ENCODE measurements at places on chromosomes 12 and 14.

DNA sequence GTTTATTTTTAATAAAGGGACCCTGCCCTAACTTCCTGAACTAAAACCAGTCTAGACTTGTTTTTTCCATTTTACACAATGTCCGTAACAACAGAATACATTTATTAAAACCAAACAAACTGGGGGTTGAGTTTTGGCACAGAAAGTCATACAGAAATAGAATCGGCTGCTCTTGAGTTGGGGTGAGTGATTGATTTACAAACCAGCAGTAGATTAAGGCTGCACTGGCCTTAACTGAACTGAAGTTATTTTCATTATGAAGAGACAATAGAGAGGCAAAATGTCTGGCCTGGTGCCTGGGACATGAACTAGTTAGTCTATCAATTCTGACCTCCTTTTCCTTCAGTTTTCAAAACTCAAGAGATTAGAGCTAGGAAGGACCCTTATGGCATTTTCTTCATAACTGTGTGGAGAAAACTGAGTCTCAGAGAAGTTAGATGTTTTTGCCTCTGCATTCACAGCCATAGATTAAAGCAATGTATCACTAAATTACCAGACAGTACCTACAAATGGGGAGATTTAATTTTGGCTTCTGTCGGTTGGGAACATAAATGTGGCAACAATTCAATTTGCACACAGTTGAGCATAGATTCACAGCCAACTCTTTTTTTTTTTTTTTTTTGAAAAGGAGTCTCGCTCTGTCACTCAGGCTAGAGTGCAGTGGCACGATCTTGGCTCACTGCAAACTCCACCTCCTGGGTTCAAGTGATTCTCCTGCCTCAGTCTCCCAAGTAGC lies 19.8 kb upstream of the MGP start:
- peak; percentile 46 for DNase-seq

DNA sequence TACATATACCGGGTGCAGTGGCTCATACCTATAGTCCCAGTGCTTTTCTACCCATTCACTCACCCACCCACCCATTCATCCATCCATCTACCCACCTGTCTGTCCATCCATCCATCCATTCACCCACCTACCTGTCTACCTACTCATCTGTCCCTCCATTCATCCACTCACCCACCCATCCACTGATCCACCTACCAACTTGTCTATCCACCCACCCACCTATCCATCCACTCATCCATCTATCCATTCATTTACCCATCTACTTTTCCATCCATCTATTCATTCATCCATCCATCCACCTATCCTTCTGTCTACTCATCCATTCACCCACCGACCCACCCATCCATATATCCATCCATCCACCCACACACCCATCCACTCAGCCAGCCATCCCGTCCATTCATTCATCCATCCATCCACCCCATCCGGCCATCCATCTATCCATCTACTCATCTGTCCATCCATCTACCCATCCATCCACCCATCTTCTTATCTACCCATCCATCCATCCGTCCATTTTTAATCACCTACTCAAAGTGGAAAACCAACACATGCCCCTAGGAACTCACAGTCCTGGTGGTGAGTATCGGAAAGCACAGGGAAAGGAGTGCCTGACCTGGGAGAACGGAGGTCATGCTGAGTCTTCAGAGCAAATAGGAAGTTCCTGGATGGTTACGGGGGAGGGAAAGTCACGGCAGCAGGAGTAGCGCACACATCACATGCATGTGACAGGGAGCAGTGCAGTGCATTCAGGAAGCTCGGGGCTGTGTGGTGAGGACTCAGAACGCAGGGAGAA lies 20.0 kb downstream of the DDX51 start:
- DNase-seq: no peak

GRCh38 chr12:62264706-62265105 lies 4.5 kb downstream of the USP15 start:
- no peak for DNase-seq

- no peak for DNase-seq
Observed at GRCh38 chr14:88039197-88039596, 34.3 kb downstream of the GPR65 start.

DNA sequence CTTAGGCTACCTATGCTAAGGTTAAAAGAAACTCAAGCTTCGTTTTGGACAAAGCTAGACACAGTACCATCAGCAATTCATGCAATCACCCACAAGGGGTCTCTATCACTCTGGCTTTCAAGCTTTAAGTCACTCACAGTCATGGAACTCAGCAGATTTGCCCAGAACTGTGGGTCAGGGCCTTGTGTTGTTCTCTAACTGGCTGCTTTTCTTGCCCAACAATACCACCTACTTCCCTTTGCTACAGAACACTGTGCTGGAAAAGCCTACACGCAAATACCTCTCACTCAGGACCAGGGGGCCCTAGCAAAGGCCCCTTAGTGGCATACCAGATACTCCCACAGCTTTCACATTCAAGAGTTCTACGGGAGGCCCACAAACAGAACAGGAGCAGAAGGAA lies 9.1 kb downstream of the NEMP1 start:
- peak; percentile 68 for DNase-seq

GRCh38 chr14:49058511-49058910 lies 527.7 kb downstream of the RPS29 start:
- DNase-seq: no peak

DNA sequence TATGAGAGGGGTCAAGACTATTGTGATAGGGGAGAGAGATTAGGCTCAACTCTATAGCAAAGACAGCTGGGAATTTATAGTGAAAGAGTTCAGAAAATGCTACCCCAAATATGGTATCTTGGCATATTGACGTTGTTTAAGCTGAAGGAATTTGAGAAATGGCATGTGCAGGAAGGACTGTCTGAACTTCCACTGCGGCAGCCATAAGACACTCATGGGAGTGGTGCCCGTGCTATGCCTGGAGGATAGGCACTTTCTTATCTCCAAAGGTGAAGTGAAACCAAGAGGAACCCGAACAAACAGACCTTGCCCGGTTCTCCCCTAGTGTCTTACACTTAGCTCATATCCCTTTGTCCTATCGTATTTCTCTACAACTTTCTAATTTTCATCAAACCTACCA lies 390.3 kb downstream of the TMTC2 start:
- DNase-seq: no peak

DNA sequence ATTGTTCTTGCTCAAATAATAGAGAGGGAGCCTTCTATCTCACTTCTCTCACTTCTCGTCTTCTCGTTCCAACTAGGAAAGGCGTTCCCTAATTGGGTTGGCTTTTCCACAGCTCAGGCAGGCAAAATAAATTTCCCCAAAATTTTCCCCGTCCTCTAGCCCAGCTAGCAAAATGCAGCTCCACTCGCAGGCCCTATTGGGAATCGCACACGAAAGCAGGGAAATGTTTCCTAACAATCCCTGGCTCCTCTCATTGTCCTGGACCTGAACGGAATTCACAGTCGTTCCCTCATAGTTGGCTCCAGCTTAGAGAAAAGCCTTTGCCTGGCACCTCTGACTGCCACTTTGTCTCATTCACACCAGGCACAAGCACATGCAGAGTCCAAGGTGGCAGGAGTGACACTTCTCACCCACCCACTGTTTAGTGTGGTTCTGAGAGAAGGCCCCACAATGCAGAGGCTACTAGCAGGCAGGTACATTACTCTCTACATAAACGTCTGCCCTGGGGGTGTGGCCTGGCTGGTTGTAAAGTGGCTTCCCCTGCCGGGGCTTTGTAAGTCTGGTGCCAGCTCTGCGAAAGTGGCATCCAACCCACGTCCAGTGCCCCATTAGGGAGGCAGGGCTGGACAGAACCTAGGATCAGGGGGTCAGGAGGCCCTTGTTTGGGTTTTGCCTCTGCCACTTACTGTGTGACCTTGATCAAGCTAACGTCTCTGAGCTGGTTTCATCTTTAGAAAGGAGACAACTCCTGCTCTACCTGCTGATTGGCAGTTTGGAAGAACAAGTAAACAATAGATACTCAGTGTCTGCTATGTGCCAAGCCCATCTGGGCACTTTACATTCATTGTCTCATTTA lies 4.2 kb downstream of the SERPINA10 start:
- DNase-seq: no peak

GRCh38 chr12:106757623-106758348 lies 16.7 kb upstream of the RIC8B start:
- DNase-seq: no peak

DNA sequence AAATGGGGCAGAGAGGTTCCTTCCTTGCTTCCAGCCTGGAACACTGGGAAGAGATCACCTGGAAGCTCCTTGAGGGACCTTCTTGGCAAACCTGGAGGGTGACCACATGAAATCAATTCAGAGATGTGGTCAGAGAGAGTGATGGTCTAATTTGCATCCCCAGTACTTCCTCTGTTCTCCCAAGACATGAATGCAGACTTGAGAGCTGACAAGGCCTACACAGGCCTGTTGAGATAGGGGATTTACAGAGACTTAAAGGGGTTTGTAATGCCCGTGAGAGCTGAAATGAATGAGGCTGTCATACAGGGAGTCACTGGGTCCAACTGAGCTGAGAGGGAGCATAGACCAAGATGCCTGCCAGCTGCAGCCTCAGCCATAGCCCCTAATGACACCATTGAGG lies 45.1 kb downstream of the TMX1 start:
- DNase-seq: no peak

- no peak for DNase-seq
Observed at GRCh38 chr12:3992945-3993344, 119.7 kb upstream of the PARP11 start.

DNA sequence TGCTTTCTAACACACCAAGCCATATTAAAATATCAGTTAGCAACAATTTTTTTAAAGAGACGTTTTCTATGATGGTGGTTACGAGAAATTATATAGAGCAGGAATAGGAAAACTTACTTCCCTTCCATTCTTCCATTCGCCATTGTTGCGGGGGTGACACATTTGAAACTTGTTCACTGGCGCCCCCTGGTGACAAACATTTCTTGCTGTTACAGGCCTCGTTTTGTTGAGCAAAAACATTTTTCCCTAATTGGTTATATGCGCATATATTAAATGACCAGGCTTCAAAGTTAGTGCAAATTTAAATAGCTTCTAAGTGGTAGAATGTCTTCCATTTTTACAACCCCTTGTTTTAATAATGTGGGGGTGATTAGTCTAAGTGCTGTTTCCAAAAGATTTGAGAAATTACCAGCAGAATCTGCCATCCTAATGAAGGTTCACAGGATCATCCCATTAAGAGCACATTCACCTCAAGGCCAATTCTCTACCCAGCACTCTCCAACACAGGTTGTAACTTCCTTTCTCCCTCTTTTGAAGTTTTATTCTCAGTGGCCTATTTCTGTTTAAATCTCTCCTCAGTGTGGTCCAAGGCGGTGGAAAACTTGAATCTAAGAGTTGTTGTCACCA lies 1124.7 kb downstream of the FLRT2 start:
- no peak for DNase-seq

- no peak for DNase-seq
Observed at GRCh38 chr12:46915836-46916235, 90.0 kb upstream of the SLC38A4 start.

- no peak for DNase-seq
Observed at GRCh38 chr14:75363570-75364227, 64.1 kb upstream of the JDP2 start.

- DNase-seq: no peak
Observed at GRCh38 chr12:72829838-72830237, 557.7 kb downstream of the TRHDE start.

- no peak for DNase-seq
Observed at GRCh38 chr12:58761308-58761707, 159.0 kb downstream of the LRIG3 start.

DNA sequence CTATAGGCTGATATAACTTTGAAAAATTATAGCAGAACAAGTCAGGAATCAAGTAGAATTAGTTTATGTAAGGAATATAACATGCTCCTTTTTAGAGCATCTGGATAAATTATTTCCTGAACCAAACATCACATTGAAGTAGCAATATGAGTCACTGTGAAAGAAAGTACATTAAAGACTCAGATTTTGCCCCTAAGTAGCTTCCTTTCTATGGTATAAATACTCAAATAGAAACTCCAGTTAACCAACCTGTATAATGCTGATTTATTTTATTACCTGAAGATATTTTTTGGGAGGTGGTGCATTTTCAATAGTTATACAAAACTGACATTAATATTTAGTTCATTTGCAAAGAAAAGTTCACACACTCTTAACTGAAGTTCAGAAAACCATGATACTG lies 312.1 kb downstream of the ITPR2 start:
- DNase-seq: no peak

GRCh38 chr12:54948171-54948570 lies 36.4 kb downstream of the TESPA1 start:
- no peak for DNase-seq

- DNase-seq: no peak
Observed at GRCh38 chr12:78442454-78442801, 422.1 kb upstream of the SYT1 start.

All from breast epithelium (tissue), 4 donors.